ENCODE measurements at places on chromosomes 2 and 18. TPM values are rescaled to one million over a fixed set of nuclear protein-coding genes. Genes with fewer than 3 reads are reported as not detected.

DNA sequence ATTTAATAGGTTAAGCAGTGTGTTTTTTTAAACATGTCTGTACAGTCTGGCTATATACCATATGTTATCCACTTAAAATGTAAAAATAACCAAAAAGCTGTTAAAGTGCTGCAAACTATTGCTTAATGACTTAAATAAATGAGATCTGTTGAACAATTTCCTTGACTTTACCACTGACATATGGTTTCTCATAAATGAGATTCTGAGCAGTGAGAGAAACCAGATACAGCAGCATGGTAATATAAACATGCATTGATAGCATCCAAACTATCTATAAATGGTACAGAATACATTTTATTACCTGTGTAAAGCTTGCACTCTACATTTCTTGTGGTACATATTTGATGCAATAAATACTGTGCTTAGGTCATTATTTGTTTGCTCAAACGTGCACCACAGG is 36.3 kb upstream of the TTC21B start:
- DNase-seq, result no peak

DNA sequence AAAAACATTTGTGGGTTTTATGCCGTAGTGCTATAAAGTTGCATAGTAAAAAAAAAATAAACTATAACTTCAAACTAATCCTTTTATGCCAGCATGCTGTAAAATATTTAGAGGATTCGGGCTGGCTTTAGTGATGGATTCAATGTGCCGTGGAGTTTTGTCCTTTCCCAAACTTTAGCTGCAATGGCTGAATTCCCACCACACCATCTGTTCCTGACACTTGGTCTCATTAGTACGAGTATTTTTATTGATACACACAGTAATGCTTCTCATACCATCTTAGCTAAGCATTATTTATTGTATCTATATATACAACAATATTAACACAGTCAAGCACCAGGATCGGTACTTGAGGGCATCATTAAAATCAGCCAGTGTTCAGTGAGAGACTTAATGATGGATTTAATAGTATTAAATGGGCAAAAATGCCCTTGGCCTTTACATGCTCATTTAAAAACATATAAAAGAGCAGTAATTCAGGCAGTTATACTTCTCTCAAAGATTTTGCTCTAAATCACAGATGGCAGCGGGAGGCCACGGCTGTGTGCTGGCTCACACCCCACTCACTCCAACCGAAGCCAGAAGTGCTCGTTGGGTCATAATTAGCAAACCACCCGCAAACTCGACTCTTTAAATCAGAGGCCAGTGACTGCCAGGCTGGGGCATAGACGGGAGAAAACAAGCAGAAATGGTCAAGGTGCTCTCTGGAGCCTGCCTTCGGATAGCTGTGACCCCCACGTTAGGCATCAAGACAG is 297.0 kb upstream of the REV1 start:
- DNase-seq, result no peak

DNA sequence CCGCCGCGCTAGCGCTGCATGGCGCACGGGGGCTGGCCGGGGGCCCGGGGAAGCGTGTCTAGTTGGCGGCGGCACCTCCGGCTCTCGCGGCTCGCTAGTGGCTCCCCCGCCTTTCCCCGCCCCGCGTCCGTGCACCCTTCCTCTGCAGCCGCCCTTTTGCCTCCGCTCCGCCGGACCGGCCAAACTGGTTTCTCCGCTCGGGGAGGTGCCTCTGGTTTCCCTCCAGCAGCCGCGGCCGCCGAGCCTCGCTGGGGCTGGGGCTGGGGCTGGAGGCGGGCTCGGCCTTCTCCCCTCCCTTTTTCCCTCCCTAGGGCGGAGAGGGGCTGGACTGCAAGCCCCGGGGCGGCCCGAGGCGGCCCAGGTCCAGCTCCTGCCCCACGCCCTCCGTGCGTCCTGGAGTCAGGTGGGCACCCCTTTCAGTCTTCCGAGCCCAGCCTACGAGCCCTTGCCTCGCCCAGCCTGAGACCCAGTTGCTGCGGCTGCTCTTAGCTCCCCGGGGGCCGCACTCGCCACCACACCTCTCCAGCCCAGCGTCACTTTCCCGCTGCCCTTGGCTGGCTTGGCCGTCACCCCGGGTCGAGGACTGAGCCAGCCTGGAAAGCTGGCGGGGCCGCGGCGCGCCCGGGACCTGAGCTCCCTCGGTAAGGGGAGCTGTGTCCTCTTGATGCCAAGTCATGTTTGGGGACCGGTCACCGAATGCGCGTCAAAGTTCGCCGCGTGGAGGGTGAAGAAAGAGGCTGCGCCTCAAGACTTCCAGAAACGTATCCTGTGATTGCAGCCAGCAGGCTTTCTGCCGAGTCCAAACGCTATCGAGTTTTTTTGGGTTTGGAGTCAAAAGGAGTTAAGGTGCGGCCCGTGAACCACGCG is at the start of gene ATP8B1:
ATP8B1 (minus strand) TSS at position 213 of the 867 bp plus-strand sequence. CDS start 71,508 bp downstream, outside the sequence.
- peak; percentile 46 for DNase-seq

DNA sequence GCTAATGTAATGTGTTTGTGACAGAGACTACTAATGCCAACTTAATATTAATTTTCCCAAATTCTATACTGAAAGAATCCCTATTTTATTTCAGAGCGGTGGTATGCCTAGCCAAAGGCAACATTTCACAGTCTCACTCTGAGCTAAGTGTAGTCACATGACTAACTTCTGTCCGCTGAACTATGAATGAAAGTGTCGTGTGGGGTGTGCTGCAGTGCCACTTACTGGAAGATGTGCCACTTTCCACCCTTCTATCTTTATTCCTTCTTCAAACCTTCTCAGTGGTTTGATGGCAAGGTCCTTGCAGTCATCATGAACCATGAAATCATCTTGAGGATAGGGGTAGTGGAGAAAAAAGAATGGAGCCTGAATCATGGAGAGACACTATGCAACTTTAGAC is 47.3 kb upstream of the C1D start:
- DNase-seq, result no peak

DNA sequence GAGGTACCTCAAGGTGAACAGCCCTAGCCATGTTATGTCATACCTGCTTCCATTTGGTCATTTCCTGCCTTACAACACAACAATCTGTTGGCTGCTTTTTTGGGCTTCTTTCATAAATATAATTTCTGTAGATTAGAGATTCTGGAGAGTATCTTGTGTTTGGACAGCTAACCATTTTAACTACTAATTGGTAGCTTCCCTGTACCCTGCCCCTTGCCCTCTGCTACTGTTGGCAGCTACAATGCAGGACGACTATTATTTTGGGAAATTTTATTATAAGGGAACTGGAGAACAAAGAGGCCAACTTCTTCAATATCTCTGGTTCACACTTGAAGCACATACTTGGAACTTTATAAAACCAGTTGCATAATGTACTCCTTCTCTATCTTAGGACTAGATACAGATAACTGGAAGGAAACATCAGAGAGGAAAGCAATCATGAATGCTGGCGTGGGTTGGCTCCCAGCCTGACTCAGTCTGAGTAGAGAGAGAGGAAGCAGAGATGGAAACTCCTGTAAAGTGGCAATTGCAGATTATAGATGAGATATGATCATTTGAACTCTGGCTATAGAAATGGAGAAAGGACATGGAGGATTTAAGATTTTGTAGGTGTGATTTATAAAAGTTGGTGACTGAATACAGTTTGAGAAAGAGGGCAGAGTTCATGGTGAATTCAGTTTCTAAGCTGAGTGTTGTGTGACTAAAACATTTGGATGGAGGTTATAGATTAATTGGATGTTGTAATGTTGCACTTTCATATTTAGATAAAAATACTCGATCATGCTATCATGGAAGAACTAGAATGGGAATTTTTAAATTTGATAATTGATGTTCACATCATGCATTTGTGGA is 74.5 kb downstream of the MDH1 start:
- no peak for DNase-seq

- DNase-seq, result no peak
Measured at GRCh38 chr2:94999431-94999883, 26.1 kb upstream of the MAL start.

DNA sequence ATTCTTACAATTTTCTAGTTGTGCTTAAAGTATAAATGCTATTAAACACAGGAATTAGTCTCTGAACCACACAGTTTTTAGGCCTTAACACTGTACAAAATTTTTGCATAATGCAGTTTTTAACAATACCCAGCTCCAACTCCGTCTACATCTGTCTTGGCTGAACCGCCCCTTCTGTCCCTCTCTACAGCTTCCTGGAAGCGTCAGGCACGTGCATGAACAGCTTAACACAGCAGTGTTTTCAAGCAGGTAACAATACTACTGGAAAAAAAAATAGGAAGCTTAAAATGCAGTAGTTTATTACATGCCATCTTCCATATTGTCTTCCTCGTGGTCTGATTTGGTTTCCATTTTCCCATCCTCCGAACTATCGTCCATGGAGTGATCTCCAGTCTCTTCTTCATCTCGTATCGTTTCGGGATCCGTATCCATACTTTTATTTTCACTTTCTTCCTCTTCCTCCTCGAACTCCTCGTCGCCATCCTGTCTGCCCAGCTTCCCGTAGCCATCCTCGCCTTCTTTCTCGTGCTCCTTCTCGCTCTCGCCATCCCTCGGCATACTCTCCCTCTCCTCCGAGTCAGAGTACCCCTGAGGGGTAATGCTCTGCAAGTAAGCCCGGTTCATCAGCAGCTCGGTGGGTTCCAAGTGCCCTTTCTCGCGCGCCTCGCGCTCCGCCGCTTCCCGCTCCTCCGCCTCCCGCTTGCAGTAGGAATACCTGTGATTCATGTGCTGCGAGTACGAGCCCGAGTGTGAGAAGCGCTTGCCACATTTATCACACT is 130.6 kb downstream of the ZEB2 start:
- no peak for DNase-seq

DNA sequence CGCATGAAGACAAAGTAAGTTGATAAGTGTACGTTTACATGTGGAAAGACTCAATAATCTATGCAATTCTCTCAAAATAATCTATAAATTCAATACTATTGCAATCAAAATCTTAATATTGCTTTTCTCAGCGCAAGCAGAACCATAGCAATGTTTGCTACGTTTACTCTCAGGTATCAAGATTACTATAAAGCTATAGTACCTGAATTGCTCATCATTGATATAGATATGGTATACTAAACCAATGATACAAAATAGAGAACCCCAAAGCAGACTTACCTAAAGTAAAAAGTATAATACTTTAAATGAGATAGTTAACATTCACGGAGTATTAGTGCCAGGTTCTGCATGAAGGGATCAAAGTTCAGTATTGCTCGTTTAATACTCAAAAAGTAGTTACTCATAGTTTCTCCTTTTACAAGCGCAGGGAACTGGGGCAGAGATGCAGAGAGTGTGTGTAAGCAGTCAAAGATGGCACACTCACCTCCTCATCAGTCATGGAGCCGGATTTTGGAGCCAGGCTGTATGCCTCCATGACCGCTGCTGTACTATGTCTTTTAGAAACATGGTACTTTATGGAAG is 391.0 kb upstream of the ID2 start:
- no peak for DNase-seq

- DNase-seq, result peak; percentile 2
Measured at GRCh38 chr2:77228391-77228790, 293.8 kb downstream of the LRRTM4 start.

- DNase-seq, result no peak
Measured at GRCh38 chr18:51278045-51278649, 80.7 kb upstream of the MEX3C start.

DNA sequence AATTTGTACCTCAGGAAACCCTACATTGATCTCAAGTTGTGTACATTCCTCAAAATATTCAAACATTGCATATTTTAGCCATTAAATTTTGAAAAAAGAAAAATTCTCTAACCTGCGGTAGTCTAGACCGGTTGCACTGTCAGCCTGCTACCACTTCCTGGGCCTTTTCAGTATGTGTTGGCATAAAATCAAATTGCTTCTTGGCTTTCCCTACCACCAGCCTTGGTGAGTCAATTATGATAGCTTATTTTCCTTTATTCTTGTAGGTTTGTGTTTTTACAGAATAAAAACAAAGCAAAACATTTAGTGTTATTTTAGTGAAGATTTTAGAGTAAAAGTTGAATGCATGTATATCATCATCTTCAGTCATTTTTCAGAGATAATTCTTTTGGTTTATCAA is 61.2 kb downstream of the FAM171B start:
- DNase-seq, result no peak

GRCh38 chr2:143964891-143965290 is 555.0 kb downstream of the ZEB2 start:
- no peak for DNase-seq

- DNase-seq, result no peak
Measured at GRCh38 chr2:180227461-180227860, 220.4 kb upstream of the CWC22 start.

- DNase-seq, result no peak
Measured at GRCh38 chr2:20512061-20512605, 65.3 kb downstream of the RHOB start.

The GLI2 gene
- 6.7 TPM for polyA plus RNA-seq

The TUBA3E gene
- polyA plus RNA-seq, result not detected

The MERTK gene
- 4.6 TPM for polyA plus RNA-seq

The HOXD9 gene
- polyA plus RNA-seq, result 6.6 TPM

The PGAP1 gene
- polyA plus RNA-seq, result 16.4 TPM

The TMEM17 gene
- 2.3 TPM for polyA plus RNA-seq

The CDH2 gene
- polyA plus RNA-seq, result 3.9 TPM

The MC2R gene
- 0.12 TPM for polyA plus RNA-seq
